ENCODE measurements at places on chromosomes 4 and X.

DNA sequence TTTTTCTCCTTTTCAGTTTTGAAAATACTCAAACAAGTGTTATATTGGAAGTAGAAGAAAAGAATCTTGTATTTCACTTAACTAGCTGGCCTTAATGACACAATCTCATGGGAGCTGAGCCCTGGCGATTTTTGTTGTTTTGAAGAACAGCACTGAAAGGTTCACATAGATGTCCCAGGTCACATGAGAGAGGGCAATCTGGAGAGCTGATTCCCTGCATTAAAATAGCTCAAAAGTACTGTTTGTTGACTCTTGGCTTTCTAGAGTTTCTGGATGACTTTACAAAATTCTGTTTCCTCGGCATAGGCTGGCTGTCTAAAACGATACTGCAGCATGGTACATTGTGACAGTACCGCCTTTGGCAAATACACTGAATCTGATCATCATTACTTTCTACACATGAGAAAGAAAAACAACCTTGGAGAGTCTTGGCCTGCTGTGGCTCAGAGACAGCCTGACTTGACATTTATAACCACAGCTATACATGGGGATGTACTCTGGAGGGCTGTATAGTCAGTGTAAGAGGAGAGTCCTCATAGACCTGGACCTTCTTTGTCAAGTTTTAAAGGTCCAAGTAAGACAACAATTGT, 119.8 kb upstream of the PDLIM3 start:
- no peak for DNase-seq

DNA sequence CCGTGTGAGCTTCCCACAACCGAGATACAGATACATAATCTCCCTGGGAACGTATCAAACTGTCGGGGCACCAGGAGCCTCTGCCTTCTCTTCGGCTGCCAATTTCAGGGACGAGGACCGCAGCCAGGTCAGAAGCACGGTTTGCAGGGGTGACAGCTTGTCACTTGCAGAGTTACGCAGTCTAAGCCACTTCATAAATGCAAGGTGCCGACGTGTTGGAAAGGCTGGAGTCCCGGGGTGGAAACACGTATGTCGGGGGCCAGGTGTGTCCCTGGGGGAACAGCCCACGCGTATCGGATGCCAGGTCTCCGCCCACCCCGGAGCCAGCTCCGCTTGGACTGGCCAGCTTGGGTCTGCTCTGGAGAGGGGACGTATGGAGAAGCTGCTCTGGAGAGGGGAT, 76.3 kb upstream of the SHOX start:
- no peak for DNase-seq

DNA sequence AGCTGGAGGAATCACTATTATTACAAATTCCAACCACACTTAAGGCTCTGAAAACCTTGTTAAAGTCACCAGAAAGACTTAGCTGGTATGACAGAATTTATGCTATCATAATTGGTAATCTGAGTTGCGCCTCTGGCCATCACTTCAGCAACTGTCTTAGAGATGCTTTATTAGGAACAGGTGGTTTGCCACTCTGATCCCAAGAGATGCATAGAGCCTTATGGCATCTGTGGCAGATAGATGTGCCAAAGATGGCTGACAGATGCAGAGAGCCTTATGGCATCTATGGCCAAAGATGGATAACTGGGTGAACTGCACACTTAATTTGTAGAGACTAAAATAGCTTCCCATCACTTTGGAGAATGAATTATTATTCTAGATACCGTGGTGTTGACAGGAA, 32.3 kb upstream of the PLAC8 start:
- no peak for DNase-seq

- no peak for DNase-seq
Measured at GRCh38 chrX:130336531-130336930, 3.2 kb upstream of the SLC25A14 start.

GRCh38 chr4:142348613-142349021, 497.5 kb downstream of the INPP4B start:
- no peak for DNase-seq

DNA sequence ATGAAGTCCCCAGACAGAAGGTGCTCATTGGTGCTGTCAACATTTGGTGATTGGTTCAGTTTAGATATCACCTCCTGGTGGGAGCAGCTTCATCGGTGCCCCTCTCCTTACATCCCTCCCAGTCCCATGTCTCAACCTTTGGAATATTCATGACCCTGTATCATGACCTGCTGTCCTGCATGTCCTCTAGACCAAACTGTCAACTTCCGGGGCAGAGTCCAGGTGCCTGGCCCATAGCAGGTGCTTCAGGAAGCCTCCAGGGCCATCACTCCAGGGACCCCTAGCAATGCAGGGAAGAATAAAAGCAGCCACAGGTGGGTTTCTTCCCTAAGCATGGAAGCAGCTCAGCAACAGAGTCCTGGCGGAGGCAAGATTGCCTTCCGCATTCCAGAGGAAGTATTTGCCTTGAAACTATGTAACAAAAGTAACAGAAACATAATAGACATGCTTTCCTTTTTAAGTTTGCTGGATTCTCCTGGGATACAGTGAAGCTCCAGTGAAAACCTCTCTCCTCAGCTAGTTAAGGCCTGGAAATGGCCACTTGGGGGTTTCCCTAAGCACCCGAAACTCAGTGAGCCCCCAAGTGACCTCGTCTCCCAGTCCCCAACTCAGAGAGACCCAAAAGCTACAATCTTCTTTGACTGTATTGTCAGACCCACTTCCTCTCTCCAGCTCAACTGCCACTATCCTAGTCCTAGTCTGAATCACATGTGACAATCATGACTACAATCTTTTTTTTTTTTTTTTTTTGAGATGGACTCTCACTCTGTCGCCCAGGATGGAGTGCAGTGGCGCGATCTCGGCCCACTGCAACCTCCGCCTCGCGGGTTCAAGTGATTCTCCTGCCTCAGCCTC, 1.3 kb upstream of the ATP6AP1 start:
- DNase-seq = no peak

DNA sequence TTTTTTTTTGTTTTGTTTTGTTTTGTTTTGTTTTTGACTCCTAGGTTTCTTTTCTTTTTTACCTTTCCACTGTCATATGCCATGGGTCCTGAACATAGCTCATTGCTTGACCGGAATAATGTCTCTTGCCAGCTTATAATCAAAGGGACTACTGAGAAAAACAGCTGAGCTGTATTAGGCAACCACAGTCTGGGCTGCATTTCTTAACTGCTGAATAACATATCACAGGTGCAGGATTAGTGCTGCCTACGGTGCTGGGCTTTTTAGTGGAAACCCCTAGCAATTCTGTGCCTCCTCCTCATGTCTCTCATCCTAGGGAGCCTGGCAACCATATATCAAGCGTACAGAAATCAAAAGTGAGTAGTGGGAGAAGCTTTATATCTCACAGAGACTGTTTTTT, 333.5 kb downstream of the BMPR1B start:
- no peak for DNase-seq

- DNase-seq = no peak
Measured at GRCh38 chrX:130171446-130172126, at the start of gene RAB33A. TSS of gene RAB33A (plus strand) at chrX:130171962. CDS start at chrX:130172063, 101 bp downstream.

DNA sequence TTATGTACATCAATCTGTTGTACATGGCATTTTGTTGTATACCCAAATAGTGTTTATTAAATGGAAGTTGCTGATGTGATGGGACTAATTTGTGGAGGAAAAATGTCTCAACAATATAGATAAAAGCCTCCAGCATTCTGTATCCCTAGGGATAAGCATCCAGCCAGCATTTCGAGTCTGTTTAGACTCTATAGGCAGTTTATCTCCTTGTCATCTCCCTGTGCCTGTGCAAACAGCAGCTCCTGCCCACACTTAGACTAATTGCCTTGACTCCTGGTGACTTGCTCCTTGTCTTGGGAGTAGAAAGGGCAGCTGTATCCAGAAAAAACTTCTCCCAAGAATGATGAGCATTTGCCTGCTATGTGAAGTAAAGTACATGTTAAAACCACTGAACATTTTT, 83.8 kb downstream of the DOCK11 start:
- DNase-seq = no peak

- no peak for DNase-seq
Measured at GRCh38 chrX:140608111-140608510, 101.4 kb upstream of the LINC00632 start.

DNA sequence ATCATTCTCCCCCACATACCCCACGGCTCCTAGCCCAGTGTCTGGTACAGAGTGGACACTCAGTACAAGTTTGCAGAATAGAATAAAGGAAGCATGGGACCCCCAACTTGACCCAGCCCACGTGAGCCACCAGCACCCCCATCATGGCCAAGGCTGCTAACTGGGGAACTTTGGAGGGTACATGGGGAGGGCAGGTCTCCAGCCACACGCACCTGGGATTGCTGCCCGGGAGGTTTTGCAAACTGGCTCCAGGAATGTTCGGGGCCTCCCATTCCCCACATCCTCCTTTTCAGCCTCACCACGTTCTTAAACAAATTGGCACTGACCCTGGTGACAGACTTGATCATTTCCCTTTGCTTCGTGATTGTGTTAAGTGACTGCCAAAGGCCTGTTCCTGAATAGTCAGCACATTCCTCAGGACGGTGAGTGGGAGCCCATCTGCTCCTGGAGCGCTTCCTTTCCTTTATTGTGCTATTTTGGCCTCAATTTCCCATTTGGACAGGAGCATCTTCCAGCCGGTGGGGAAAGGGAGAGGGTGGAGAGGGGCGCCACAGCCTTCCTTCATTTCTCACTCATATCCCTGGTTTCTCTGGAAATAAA, 18.7 kb upstream of the XPNPEP2 start:
- no peak for DNase-seq

DNA sequence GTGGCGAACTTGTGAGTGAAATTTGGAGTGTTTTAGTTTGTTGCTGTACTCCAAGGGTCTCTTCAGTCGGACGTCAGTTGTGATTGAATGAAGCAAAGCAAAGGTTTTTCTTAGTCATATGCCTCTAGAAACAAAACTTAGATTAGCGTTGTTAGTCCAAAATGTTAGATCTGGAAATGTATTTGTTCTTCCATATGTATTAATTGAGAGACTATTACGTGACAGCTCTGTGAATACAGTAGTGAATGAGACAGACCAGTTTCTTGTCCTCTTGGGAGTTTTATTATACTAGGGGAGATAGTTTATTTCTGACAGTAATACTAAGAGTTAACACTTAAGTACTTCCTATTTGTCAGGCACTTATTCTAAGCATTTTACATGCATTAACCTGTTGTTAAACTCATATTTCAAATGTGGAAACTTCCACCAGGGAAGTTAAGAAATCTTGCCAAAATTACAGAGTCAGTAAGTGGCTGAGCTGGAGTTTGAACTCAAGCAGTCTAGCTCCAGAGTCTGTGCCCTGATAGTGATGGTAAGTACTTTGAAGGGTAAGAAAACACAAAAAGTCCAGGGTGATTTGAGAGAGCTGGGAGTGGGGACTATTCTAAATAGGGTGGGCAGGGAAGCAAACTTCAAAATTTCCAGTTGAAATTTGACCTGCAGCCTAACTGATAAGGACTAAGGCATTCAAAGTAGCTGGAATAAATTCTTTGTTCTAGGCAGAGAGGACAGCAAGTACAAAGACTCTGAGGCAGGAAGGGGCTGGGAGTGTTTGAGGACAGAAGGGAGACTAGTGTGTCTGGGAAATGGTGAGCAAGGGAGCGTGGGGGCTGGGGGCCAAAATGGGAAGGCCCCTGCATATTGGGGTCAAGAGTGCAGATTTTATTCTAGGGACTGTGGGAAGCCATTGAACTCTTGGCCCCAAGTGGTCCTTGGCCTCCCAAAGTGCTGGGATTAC, 17.0 kb downstream of the ADD1 start:
- DNase-seq = no peak
